ENCODE measurements at places on chromosomes 6 and 20.

- no peak for DNase-seq
Observed at GRCh38 chr6:36985417-36985807, 584 bp downstream of the MTCH1 start.

GRCh38 chr6:44704240-44705150 is 317.0 kb downstream of the CDC5L start:
- DNase-seq = no peak

DNA sequence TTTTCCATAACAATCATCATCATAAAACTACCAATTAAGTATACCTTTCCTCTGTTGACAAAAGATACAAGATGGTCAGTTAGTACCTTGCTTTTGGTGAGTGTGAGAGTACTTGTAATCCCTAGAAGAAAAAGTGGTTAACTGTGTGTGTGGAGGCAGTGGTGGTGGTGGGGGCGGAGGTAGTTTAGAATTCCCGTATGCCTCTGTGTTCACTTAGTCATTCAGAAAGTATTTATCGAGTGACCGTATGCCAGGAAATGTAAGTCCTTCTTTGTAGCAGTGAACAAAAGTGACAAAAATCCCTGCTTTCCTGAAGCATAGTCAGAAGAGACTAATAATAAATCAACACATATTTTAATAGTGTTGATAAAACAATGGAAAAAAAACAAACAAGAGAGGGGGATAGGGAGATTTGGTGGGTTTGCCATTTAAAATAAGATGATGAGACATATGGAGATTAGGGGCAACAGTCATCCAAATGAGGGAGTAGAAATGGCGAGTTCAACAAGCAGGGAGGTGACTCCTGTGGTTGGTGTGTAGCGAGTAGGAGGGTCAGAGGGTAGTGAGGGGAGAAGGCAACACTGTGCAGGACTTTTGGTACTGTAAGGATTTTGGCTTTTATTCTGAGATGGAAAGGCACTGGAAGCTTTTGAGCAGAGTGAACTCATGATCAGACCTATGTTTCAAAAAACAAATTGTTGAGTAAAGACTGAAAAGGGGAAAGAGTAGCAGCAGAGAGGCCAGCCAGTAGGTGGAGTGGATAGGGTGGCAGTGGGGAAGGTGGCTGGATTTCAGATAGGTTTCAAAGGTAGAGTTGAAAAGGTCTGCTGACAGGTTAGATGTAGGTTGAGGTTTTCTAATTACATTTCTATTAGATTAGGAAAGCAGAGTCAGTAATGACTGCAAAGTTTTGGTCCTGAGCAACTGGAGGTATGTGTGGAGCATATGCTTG is 40.3 kb upstream of the SIM1 start:
- no peak for DNase-seq

- DNase-seq = no peak
Observed at GRCh38 chr6:162899148-162899547, 171.4 kb downstream of the PACRG start.
